ENCODE measurements at places on chromosomes 11 and 22.

GRCh38 chr11:16605389-16605893 lies 133.0 kb upstream of the C11orf58 start:
- no peak for DNase-seq

DNA sequence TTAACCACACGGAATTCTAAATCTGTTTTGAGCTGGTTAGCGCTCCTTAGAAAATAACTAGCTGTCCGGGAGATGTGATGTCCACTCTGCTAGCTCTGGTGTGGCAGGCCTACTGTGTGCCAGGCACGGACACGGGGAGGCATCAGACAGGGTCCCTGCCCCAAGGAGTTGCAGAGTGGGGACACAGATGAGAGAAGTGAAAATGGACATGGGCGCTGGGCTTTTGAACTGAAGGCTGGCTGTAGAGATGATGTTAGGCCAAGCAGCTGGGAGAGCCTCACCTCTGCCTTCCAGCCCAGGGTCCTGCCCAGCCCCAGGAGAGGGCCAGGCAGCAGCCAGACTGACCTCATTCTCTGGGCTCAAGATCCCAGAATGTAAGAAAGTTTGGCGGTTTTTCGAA lies 368.6 kb downstream of the CTTN start:
- DNase-seq: no peak

DNA sequence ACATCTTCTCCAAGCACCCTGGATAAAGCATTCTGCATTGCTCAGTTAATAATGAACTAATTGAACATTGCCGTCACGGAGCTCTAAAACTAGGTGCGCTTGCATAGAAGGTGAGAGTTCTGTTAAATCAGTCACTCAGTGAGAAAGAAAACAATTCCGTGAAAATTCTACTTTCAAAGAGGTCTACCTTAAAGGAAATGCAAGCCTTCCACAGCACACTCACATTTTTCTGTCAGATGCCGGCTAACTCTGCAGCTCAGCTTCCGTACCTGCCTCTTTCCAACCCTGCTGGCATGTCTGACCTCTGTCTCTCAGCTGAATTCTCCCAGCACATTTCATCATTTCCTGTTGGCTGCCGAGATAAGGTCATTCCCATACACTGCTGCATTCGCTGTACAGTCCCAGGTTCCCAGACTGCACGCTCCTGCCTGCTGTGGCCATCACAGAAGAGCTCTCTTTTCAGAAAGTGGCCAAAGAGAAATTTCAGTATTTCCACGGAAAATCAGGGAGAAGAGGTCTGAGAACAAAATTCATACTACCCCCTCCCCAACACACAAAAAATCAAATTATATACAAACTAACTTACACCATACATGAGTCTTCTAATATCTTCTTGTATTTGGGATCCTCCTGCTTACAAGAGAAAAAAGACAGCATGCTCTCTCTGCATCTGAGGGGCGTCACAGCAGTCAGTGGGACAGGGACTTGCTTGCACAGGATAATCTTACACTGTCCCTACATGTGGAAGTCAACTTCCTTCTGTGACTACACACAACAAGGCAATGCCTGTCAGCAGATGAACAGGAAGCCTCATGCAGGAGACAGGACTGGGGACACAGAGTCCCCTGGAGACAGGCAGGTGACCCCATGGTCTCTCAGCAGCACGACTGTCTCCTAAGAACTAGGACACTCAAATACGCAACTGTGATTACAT lies 55.1 kb downstream of the PACSIN2 start:
- DNase-seq: no peak

DNA sequence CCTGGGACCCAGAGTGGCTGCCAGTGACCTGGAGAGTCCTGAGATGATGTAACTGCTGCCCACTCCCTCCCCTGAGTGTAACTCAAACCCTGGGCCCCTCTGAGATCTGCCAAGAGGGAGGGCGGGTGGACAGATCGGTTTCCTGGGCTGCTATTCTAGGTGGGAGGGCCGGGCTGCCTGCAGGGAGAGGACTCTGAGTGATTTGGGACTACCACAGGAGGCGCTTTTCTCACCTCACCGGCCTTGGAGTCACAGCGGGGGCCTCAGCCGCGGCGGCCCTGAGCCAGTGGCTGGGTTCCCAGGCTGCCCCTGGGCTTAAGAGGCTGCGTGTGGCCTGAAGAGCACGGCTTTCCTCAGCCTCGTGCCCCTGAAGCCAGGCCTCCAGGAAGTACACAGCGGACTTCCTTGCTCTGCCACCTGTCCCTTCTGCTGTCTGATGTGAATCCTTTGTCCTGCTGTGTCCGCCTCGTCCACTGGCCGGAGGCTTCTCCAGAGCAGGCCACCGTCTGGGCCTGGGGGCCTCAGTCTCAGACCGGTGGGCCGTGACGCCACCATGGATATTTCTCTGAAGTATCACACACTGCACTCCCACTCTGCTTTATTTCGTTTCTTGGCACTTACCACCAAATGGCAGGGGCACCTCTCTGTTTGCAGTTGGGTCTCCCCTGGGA lies 11.5 kb downstream of the RELT start:
- no peak for DNase-seq
